ENCODE measurements at places on chromosomes 2 and 18.
A peak's percentile ranks its signal among the peaks of the same experiment; 100 is the strongest.

GRCh38 chr2:54555318-54555837, 99.3 kb downstream of the SPTBN1 start:
- no peak for DNase-seq

DNA sequence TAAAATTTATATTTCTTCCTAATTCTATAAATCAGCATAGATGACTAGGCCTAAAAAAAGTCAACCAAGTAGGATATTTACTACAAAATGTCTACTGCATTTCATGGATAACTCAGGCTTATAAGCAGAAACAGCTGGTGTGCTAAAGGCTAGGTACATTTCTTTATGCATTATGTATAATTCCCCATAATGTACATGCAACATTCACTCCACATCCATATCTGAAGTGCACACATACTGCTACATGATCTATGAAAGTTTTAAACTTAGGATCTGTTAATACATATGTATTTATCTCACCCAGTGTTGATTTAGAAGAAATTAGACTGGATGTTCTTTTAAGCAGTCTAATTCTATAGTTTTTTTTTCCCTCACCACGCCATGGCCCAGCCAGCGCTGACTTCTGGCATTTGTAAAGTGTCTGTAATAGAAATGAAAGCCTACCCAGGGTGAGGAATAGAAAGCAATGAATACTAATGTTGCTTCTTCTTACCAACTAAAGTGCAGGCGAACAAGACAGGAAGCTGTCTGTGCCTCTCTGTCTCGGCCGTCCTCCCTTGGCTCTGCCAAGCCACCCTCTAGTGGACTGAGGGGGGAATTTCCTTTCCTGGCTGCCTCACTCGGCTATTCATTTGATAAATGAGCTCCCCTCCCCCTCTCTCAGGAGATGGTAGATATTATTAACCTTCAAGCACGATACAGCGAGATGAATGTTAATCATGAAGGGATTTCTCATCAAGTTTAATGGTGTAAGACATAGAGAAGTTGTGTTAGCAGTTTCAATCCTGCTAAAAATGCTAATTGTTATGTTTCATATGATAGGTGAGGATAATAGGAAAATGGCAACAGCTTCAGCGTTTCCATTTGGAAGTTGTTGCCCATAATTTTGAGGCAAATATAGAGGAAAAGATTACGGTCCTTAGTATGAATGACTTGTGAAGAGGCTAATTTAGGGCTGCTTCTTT, 384.5 kb downstream of the MTX2 start:
- peak; percentile 46 for DNase-seq

DNA sequence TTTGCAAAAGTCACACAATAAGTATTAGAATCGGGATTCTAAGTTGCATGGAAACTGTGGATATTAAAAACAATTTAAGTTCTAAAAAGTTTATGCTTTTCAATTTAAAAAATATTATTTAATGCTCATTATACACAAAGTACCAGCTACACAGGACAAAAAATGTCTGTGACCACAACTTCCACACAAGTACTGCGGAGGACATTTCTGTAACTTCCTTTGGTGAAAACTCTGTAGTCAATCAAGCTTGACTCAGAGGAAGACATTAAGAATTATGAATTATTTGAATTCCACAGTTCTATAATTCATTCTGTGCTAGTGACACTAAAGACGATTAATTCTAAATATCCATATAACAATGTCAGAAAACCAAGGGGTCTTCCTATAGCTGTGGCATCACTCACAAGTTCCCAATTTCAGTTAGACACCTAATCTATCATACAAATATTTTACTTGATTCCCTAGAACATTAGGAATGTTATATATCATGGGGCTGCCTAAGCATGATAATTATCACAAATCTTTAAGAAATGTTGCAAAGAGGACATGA, 120.5 kb downstream of the AFF3 start:
- DNase-seq, result no peak

DNA sequence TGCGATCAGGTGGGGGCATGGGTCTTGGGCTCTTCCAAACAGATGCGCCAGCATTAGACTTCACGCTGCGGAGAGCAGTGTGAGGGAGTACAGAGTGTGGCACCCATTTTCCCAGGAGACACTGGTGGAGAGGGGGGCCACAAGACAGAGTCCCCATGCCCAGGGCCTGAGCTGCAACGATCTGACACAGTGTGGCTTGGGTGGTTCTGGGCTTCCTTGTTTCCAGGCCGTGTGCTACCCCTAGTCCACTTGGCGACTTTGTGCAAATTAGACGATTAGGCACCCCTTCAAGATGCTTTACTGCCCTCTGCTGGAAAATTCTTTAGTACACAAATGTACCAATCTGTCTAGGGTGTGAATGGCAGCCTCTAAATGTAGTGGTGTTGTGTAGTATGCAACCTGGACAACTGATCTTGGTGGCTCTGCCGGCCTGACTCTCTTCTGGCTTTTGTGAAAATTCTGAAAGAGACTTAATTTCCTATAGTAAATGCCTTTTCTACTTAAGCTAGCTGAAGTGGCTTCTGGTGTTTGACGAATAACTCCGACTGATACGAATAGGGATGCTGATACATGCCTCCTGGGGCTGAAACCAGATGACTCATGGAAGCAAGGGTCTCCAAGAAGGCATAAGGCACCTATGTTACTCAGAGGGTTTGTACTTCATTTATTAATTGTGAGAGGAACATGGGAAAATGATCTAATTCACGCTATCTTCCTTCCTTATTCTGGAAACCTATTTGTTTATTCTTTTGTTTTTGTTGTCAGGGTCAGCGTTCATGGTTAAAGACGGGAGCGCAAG, 92.3 kb upstream of the SMAD2 start:
- no peak for DNase-seq

- DNase-seq, result peak; percentile 64
These were observed 575 bp downstream of the ATL2 start for GRCh38 chr2:38376346-38377049.

DNA sequence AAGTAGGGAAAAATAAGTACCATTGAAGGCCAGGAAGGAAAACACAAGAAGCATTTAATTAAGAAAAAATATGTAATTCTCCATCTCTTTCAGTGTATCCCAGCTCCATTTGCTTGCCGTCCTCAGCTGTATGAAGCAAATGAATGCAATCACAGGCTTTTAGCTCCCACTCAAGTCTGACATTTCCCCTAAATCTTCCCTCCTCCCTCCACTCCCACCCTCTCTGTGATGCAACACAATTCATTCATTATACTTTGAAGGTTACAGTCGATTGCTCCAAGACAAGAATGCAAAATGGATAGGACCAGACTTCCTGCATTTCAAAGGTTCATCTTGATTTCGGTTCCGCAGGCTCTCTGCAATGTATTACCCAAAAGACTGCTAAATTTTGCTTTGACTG, 172.7 kb upstream of the SERPINE2 start:
- no peak for DNase-seq

- DNase-seq, result no peak
These were observed 325.4 kb downstream of the SPAG16 start for GRCh38 chr2:213609570-213610170.

- no peak for DNase-seq
These were observed 19.9 kb upstream of the SPRED2 start for GRCh38 chr2:65452150-65452895.

DNA sequence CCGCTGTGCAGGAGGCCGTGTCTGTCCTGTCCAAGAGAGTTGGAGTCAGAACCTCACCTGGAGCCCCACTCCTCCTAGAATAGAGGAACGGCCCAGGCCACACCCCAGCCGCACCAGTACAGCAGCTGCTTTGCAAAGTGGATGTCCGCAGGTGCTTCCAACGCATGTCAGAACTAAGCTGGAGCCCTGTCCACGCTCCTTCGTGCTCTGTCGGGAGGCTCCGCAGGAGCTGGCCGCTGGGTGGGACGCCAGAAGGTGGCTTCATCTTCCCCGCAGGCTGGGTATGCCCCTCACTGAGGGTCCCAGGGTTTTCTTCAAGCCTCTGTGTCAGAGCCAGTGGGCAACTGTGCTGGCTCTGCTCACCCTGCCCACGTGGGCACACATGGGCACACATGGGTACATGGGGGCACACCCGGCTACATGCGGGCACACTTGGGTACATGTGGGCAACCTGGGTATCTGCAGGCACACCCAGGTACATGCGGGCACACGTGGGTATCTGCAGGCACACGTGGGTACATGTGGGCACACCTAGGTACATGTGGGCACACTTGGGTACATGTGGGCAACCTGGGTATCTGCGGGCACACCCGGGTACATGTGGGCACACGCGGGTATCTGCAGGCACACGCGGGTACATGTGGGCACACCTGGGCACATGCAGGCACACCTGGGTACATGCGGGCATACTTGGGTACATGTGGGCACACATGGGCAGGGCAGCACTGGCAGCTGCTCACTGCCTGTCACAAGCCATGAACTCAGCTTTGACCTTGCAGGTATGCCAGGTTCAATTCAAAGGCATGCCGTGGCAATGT, 67.1 kb upstream of the CTDP1 start:
- DNase-seq, result no peak

DNA sequence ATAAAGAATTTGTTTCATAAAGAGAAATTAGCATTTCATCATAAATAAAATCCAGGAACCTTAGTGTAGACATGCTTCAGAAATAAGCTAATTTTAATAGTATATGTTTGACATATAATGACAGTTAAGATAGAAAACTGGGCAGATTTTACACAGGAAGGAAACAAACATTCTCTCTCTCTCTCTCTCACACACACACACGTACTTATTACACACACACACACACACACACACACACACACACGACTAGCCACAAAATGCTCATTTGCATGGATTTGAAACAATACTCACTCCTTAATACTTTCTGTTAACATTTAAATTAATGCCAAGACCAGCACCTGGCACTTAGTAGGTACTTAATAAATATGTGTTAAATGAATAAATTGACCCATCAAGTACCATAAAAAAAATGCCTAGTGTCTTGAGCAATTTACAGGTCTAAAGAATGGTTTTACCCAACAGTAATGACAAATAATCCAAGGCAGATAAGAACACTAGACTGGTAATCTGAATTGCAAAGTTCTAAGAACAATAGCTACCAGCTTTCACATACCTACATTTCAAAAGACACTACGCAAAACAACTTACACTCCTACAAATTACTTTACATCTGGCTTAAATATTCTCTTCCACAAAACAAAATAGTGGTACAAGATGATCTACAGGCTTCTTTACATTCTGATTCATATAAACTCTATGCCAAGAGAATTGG, 2.9 kb upstream of the GALNT3 start:
- no peak for DNase-seq

DNA sequence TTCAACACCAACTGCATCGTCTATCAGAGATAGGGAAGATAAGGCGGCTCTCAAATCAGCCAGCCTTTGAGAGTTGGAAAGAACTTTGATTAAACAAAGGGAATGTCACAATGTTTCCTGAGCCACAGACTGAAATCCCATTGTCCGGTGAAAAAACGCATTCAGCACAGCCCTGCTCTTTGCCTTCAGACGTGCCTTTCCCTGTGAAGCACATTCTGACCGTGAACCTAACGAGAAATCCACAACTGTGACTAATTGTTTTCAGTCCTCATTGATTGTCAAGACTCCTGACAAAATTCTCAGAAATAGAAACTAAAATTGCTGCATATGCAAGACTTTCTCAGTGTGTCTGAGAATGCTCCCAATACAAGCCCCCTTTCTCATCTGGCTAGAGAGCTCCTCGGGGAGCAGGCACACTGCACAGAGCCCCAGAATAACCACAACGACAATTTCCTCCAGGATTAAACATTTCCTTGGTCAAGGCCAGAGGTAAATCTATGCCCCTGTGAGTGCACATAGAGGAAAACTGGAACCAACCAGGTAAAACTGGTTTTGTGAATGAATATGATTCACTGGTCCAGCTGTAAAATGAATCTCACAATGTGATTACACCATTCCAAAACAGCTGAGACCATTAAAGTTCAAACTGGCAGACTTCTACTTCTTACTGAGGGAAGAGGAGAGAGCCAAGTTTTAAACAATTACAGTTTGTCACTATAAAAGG, 561.9 kb upstream of the ID2 start:
- no peak for DNase-seq

- no peak for DNase-seq
These were observed 143.8 kb downstream of the ETAA1 start for GRCh38 chr2:67540962-67541361.

- DNase-seq, result no peak
These were observed 9.4 kb downstream of the CTIF start for GRCh38 chr18:48548011-48548771.

DNA sequence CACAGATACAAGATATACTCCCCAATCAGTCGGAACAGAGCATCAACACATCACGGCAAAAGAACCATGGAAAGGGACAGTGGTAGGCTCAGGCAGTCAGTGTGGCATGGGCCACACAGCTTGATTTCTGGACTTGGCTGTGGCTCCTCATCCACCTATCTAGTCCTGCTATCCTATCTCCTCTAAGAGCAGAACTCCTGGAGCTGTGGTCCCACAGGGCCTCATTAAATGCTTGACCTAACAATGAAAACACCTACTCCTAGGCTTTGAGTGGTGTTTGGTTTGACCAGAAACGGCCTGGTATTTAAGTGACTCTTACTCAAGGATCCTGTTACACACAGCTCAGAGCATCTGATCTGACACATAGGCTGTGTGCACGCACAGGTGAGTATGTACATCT, 33.6 kb upstream of the SMAD2 start:
- DNase-seq, result no peak

GRCh38 chr2:170743530-170744239, 26.5 kb upstream of the ERICH2 start:
- no peak for DNase-seq

- DNase-seq, result no peak
These were observed 234.0 kb downstream of the BCL2 start for GRCh38 chr18:63085611-63086010.

DNA sequence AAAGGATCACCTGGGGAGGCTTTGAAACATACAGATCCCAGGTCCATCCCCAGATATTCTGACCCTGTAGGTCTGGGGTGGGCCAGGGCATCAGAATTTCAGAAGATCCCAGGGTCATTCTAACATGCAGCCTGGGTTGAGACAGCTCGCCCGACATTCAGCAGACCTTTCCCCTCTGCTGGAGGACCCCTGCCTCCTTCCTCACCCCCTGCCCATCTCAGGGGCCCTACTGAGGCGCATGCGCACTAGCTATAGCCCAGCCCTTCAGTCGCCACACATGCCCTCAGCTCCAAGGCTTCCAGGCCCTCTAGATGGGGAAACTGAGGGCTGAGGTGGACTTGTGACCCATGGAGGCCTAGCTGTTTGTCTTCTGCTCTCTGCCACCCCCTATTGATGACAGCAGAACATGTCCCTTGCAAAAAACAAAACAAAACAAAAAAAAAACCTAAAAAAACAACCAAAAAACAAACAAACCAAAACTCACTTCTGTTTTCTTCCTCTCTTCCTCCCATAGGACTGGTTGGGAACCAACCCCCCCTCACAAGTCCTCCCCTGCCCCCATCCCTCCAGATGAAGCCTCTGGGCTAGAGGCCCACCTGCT, 91.3 kb downstream of the ZBTB7C start:
- DNase-seq, result no peak

DNA sequence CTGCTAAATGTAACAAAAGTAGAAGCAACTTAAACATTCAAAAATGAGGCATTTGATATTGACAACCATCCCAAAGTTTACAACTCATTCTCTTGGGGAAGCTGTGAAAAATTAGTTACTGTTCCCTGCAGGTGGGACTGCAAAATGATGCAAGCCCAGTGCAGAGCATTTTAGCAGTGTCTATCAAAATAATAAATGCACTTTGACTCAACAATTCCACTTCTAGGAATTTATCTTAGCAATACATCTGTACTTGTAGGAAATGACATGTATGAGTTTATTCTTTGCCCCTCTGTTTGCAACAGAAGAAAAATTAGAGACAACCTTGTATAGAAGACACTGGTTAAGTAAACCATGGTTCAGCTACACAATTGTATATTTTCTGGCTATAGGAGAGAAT, 48.0 kb upstream of the TLK1 start:
- no peak for DNase-seq

All from stimulated activated CD8-positive, alpha-beta memory T cell treated with anti-CD3 and anti-CD28 coated beads, Interleukin-4, amount 100 ng/mL, for 48 hours (primary cell).